ENCODE measurements at places on chromosomes 16 and 17.

GRCh38 chr16:23580391-23580790 lies 15.7 kb downstream of the NDUFAB1 start:
- DNase-seq, result no peak

DNA sequence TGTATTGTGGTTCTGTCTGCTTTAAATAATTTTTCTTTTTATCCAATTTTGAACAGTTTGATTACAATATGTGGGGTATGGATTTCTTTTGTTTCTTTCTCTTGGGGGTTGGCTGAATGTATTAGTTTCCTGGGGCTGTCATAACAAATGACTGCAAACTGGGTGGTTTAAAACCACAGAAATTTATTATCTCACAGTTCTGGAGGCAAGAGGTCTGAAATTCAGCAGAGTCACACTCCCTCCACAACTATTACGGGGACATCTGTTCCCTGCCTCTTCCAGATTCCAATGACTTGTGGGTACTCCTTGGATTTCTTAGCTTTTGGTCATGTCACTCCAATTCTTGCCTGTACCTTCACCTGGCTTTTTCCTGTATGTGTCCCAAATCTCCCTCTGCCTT lies 23.7 kb downstream of the COX11 start:
- no peak for DNase-seq

GRCh38 chr16:73743665-73744496 lies 552.7 kb upstream of the PSMD7 start:
- DNase-seq, result no peak

DNA sequence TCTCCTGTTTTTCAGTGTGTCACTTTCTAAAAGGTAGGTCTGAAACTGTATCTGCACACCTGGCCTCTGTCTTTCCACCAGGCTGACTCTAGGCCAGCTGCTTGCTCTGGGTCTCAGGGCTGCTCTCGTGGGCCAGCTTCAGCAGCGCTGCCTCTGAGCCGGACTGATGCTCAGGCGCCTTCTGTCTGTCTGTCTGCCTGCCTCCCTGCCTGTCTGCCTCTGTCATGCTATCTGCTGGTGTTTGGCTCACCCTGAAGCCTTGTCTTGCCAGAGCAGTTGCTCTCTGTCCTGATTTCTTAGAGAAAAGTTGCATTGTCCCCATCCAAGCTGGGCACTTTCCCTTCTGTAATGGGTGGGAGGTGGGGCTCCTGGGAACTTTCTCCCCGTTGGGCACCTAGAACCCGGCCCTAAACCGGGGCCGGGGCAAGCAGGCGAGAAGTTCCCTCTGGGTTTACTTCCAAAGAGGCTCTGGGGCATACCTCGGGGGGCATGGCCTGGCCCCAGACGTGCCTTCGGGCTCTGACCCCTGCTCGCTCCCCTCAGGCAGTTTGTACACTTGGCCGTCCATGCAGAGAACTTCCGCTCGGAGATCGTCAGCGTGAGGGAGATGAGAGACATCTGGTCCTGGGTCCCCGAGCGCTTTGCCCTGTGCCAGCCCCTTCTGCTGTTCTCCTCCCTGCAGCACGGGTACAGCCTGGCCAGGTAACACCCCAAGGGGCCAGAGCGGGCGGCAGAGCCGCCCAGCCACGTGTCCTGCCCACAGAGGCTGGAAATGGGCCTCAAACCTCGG lies 15.9 kb upstream of the ATP6V0C start:
- DNase-seq, result no peak

- DNase-seq, result no peak
Observed at GRCh38 chr17:2952174-2952845, 111.1 kb downstream of the OR1D5 start.

DNA sequence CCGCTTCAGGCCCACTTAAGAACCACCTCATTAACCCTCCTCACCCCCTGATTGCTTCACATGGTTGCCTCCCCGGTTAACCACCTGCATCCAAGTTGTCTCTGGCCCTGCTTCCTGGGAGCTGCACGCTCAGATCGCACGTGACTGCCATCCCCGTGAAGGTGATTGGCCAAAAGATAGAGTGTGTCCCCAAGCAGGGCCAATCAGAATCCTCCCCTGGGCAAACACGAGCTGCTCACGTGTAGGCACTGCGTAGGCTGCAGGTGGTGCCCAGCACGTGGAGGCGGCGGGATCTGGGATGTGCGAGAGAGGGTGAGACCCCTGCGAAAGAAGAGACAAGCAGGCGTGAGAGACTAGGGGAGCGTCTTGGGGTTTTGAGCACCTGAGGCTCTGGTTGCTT lies 111.8 kb upstream of the CRHR1 start:
- DNase-seq, result no peak

DNA sequence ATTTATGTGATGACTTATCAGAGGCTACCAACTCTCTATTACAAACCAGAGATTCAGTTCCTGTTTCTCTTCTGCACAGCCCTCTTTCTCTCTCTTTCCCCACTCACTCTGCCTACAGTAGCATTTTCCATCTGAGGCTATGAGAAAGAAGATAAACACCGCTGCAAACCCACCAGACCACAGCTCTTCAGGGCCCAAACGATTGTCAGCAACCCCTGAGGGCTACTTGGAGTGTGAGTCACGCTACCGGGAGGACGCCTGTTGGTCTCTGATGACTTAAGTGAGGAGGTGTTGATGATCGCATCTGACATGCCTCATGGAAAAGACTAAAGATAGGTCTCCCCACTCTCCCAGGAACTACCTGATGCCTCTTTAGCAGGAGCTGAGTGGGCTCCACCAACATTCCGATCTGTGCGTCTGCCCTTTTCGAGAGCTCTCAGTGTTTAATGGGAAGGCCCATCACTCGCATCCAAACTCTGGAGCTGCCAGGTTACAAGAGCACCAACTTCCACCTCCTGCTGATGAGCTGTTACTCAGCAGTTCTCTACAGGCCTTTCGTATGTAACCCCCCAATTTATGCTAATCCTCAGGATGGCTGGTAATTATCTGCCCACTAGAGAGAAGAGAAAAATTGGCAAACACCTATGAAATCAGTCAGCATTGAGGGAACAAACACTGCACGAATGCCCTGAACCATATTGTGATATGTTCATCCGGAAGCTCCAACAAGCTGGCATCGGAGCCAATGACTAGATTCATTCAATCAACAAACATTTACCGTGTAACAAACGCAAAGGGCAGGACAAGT lies 9.2 kb downstream of the GRIN2A start:
- DNase-seq, result no peak

Measured in activated CD4-positive, alpha-beta T cell treated with anti-CD3 and anti-CD28 coated beads, Interleukin-2, amount 50 U/mL, for 24 hours (primary cell).